ENCODE measurements at places on chromosomes 5 and 9.

DNA sequence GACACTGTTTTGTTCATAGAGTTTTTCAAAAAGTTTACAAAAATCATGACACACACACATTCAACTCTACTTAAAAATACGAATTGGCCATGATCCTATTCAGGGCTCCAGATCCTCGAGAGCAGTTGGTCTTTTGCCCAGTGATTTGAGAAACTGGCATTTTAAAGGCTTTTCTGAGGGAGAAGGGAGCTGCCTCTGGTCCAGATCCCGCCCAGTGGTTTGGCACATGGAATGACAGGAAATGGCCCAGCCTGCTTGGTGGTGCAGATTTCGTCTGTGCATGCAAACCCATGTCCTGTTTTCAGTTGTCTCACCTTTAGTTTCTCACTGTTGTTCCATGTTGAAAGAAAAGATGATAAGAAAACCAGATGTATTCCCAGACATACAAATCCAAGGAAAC, 3.6 kb downstream of the CAMK4 start:
- peak; percentile 33 for DNase-seq

DNA sequence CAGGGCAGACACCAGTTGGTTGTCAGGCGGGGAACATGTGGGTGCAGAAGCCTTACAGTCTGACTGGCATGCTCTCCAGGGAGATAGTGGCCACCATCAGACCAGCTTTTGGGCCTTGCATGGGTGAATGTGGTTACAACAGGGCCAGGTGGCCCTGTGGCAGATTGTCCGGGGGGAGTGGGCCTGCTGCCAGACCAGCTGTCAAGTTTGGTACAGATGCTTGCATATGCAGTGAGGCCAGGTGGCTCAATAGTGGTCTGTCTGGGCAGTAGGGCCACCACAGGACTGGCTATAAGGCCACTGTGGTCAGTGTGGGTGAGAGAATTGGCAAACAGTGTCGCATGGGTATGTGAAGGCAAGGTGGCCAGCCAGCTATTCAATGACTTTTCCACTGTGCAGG, 148.7 kb downstream of the FAM174A start:
- DNase-seq, result no peak

DNA sequence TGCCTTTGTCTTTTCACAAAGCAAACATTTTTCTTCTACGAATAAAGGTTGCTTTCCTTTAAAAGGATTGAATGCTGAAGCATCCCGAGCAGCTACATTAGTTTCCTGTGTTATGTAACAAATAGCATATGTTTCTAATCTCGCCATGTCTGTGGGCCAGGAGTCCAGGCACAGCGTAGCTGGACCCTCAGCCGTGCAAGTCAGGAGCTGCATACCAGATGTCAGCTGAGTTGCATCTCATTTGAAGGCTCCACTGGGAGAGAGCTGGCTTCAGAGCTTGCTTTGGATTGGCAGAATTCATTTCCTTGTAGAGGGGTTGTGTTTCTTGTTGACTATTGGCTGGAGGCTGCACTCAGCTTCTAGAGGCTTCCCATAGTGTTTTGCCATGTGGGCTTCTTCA, 16.0 kb upstream of the GOLPH3 start:
- DNase-seq, result peak; percentile 97

DNA sequence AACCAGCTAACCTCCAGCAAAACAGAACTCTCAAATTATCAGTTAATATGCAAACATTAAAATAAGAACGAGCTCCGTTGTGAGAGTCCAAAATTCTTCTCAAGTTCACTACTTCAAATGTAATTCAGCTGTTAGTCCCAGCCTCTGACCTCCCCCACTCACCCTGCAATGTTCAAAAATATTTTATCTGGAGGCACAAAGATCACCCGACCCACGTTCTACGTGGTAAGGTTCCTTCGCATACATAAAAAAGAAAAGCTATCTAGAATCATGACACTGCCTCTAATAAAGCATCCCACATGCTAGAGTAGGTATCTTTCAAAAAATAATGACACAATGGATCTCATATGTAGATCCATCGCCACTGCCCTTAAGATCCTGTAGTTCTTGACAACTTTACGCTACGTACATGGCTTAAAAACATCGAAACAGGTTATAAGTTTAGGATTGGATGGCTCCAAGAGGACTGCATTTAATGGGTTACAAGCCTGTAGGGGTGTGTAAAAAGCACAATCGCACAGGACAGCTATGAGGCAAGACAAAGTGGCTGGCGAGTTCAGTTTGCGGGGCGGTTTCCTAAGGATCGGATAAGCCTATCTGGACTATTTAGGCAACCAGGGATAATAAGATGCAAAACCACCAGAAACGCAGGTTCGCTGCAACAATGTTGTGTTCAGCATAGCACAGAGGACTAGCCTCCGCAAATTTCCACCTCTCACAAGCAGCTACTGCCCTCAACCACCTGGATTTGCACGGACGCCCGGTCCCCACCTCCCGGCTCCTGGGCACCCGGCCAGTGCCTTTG, 969 bp downstream of the CLK4 start:
- peak; percentile 32 for DNase-seq

DNA sequence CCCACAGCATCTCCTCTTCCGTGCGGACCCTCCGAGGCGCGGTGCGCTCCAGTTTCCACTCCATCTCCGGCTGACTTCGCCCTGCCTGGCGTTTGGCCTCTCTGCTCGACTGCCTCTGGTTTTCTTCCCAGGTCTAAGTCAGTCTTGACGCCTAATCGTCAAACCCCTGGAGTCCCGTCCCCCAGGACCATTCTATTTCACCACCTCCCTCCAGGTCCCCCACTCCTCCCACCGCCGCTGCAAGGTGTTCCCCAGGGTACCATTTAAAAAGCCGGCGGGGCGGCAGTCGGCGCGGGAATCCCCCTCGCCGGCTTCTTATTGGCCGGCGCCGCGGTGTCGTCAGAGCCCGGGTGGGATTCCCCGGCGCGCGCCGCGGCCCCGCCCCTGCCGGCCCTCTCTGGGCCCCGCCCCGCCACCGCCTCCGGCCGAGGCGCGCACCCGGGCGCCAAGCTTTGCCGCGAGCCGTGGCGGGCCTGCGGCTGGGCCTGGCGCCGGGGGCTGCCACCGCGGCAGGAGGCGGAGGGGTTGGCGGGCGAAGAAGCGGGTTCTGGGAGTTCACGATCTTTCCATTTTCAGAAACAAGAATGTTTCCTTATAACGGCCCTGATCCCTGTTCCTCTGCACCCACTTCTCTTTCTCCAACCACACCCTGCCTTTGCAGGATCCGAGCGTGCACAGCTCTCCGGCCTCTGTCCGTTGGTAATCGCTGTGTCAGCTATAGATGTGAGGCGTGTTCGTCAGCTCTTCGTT, at the start of gene CDC20B:
TSS of gene CDC20B (minus strand) at position 241 of the 750 bp plus-strand sequence. CDS start at position 64, 177 bp downstream.
- DNase-seq, result peak; percentile 52

GRCh38 chr5:109407913-109408312, 1.9 kb downstream of the PJA2 start:
- DNase-seq, result no peak

DNA sequence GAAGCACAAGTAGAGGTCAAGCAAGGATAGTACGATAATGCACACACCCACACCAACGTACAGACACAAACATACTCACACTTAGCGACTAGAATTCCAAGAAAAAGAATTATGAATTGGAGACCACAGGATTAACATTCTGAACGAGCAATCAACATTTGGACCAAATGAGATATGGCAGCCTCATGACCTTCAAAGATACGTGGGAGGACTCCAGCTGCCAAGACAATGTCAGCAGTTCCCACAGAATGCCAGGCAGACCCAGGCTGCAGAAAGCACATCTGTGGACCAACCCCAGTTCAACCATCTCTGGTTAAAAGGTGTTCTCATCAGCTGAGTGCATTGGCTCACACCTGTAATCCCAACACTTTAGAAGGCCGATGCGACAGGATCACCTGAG, 187.6 kb upstream of the GRAMD2B start:
- DNase-seq, result no peak

- no peak for DNase-seq
Measured at GRCh38 chr9:10614196-10614800, 1.5 kb upstream of the PTPRD start.

GRCh38 chr5:21681911-21682310, 1171.2 kb downstream of the CDH12 start:
- DNase-seq, result peak; percentile 24

DNA sequence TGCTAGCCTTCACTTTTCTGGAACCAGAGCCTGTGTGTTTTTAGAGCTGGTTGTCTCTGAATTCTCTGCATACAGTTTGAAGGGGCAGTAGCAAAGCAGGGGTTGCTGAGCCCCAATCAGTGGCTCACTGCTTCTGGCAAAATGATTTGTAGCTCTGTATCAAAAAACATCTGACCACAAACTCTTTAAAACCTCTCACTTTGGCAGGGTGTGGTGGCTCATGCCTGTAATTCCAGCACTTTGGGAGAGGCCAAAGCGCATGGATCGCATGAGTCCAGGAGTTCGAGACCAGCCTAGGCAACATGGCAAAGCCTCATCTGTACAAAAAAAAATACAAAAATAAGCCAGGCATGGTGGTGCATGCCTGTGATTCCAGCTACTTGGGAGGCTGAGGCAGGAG, 28.3 kb upstream of the APC start:
- DNase-seq, result no peak

DNA sequence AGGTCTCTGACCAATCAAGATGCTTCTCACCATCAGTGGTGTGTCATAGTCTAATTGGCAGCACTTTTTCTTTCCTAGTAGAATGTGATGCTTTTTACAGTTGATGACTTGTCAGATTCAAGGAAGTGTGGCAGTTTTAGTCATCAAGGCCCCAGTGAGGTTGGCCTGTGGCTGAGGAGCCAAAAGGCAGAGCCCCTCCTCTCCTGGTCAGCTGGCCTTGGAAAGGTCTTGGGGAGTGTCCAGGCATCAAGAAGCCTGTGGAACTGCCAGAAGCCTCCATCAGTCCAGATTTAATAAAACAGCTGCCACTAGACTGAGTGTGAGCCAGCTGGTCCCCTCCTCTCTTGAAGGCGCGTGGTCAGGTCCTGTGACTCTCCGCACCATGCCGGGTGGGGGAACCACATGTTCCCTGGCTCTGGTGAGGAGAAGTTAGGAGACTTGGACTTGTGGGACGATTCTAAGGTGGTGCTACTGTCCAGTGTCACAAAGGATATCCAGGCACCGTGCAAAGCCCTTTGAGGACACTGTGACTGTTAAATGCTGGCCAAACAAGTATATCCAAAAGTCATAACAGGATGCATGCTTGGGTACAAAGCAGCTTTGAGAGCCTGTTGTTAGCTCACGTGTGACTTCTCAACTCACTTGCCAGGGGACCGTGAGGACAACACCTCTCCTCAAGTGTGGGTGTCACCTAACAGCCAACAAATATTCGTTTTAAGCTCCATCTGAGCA, 6.1 kb upstream of the ANGPTL2 start:
- DNase-seq, result no peak

DNA sequence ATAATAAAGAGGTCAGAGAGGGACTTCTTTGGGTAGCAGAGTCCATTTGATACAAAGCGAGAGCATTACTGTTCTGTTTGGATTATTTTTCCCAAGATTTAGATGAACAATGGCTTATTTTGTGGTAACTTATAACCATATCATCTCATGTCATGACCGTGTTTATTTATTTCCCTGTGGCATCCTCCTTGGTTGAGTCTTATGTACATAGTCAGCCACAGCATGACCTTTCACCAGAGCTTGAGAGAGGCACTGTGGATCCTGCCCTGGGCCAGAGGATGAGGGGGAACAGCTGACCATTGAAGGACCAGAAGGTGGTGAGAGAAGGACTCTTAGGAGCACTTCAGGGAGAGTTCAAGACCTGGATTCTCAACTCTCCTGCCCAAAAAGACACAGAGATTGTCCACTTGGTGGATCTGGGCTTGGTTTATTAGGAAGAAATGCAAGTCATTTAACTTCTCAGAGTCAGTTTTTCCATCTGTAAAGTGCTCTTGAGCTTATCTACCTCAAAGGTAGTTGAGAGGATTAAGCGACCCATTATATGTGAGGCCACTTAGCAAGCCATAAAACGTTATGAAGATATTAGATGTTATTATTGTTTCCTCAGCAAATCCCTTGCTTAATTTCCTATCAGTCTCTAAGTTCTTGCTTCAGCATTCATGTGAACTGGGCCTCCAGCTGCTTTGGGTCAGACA, 51.4 kb downstream of the PPIC start:
- no peak for DNase-seq

GRCh38 chr5:55535199-55535905, 588 bp upstream of the PLPP1 start:
- DNase-seq, result no peak

DNA sequence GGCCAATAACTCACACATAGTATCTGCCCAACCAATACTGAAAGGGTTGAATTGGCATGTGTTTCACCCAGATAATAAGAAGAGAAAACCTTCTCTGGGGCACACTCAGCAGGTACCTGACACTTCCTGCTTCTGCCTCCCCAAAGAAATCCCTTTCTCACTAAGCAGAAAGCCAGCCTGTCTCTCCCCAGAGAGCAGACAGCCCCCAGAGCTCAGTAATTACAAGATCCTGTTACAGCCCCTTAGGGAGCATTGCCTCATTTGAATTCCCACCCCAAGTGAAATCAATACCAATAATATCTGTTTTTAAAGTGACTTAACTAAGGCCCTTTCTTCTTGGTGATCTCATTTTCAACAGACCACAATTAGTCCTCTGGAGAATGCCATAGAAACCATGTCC, 38.5 kb upstream of the FOXI1 start:
- DNase-seq, result no peak

GRCh38 chr9:133484671-133485437, 6.0 kb upstream of the SLC2A6 start:
- DNase-seq, result no peak

Measured in fibroblast of gingiva (primary cell).